GM12865 (cell line): ENCODE measurements at places on chromosomes 5 and 9.

GRCh38 chr5:137760719-137761516 is 6.8 kb upstream of the HNRNPA0 start:
- DNase-seq: no peak

- peak; percentile 88 for DNase-seq
Observed at GRCh38 chr9:120710110-120710981, 3.9 kb downstream of the MEGF9 start.

- no peak for DNase-seq
Observed at GRCh38 chr9:14221558-14221957, 92.4 kb downstream of the NFIB start.

DNA sequence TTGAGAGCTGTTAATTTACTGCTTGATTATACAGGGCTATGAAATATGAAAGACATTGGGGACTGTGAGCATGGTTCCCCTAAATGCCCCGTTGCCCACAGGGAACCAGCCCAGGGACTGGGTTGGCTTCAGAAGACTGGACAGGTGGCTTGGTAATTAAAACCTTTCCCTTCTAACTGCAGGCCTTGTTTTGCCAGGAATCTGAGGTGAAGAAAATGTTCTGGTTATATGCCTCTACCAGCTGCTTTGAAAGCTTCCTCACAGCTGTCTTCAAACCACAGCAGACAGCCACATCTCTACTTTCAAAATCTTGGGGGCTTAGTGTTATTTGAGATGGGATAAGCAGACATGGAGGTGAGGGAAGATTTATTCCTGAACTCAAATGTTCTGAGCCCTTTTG is 153.3 kb upstream of the SPRY4 start:
- DNase-seq: no peak

GRCh38 chr5:18159331-18159730 is 525.1 kb downstream of the TAF11L14 start:
- DNase-seq: no peak

- DNase-seq: no peak
Observed at GRCh38 chr5:135535820-135536801, at the start of gene NEUROG1. Gene NEUROG1, minus strand, starts transcription at chr5:135535964. Its CDS starts 274 bp downstream, at chr5:135535690.

GRCh38 chr9:122031776-122032175 is 61.3 kb downstream of the TTLL11 start:
- DNase-seq: no peak

DNA sequence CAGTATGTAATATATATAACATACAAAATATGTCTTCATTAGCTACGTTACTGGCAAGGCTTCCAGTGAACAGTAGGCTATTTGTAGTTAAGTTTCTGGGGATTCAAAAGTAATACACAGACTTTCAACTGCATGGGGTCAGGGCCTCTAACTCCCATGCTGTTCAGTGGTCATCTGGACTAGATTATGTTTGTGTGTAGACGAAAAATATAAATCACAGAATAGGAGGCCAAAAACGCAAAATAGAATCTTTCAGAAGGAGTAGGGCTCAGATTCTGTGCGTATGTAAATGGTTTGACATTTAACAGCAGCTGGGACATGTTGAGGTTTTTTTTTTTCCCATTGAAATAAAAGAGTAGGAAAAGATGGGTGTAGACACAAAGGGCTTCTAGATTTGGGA is 1048.7 kb upstream of the WWC1 start:
- DNase-seq: no peak

DNA sequence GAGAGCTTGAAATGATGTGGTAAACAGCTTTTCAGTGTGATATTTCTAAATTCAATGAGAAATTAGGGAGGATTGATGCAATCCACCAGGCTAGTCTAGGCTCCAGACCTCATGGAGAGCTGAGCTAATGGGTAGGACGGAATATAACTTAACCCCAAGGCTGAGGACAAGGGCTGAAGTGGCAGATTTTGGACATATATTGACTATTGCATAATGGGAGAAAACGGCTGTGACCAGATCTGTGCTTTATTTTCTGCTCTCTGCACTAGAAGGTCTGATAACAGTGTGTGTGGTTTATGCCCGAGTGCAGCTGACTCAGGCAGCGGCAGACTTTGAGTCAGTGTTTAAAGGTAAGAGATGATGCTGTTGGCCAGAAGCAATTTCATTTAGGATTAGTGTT is 70.6 kb downstream of the ACTBL2 start:
- DNase-seq: no peak
